Adipocyte (in vitro differentiated cells): ENCODE measurements at places on chromosomes 7 and 10.

DNA sequence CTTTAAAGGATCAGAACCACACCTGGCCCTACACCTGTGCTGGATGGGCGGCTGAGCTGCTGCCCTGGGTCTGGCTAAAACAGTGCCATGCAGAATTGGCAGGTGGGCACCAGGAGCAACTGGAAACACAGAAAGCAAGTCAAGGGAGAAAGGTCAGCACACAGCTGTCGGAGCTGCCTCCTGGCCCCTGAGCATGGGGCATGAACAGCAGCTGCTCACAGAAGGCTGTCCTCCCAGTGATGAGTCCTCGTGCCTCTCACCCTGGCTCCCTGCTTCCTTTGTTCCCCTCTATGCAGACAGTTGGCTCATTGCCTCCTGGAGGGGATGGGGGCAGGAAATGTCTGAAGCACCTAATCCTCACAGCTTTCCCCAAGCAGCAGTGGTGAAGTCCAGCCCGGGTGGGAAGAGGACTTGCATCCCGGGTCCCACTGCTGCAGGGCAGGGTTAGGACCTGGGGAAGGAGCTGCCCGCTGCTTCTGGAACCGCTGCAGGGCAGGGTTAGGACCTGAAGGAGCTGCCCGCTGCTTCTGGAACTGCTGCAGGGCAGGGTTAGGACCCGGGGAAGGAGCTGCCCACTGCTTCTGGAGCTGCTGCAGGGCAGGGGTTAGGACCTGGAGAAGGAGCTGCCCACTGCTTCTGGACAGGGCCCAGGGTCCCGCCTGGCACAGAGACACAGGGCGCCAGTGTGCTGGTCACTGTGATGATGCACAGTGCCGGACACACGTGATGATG lies 37.3 kb downstream of the VIPR2 start:
- no peak for DNase-seq

DNA sequence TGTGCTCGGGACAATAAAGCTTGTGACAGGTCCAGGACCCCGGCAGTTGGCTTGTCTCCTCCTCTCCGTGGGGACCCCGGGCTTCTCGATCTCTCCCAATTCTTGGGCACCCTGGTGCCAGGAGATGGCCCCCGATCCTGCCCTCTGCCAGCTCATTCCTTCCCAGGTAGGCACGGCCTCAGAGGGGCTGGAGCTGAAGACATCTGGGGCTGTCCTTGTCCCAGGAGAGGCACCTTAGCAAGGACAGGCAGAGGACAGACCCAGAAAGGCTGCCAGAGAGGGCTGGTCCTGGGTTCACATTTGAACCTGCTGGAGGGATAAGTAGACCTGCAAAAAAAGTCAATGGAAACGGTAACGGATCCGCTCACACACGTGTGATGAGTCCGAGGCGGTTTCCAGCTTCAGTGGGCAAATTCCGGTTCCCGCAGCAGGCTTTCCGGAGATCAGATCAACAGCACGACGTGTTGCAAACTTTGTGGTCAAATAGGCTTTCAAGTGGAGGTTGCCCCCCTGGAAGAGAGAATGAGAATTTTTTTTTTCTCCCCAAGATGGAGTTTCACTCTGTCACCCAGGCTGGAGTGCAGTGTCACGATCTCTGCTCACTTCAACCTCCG lies 47.7 kb upstream of the GTF2IRD1 start:
- no peak for DNase-seq

GRCh38 chr10:89535171-89536012 lies at the start of gene SLC16A12:
TSS of gene SLC16A12 (minus strand) at chr10:89535594. CDS start at chr10:89462578, 73,016 bp downstream.
- DNase-seq: peak; percentile 53

- no peak for DNase-seq
Measured at GRCh38 chr7:101804967-101805366, 12.5 kb upstream of the CUX1 start.

DNA sequence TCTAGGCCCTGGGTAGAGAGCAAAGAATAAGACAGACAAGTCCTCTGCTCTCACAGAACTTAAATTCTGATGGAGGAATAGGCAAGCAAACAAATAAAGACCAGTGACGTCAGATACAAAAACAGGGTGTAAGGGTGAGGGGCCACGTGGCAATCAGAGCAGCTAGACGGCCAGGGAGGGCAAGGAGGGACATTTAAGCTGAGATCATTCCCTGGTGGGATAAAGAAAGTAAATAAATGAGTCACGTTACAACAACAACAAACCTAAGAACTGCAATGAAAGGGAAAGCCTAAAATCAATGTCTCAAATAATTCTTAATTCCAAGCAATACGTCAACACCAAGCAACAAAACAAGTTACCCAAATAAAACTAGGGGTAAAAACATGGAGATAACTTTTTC lies 21.8 kb downstream of the STN1 start:
- peak; percentile 62 for DNase-seq

- peak; percentile 93 for DNase-seq
Measured at GRCh38 chr10:4825868-4826791, at the start of gene AKR1E2. TSS of gene AKR1E2 (plus strand) at chr10:4826207. CDS start at chr10:4826325, 118 bp downstream.

- DNase-seq: no peak
Measured at GRCh38 chr7:151616443-151617213, 96.9 kb upstream of the RHEB start.

- DNase-seq: no peak
Measured at GRCh38 chr10:45544191-45544590, 128.4 kb downstream of the ZFAND4 start.

DNA sequence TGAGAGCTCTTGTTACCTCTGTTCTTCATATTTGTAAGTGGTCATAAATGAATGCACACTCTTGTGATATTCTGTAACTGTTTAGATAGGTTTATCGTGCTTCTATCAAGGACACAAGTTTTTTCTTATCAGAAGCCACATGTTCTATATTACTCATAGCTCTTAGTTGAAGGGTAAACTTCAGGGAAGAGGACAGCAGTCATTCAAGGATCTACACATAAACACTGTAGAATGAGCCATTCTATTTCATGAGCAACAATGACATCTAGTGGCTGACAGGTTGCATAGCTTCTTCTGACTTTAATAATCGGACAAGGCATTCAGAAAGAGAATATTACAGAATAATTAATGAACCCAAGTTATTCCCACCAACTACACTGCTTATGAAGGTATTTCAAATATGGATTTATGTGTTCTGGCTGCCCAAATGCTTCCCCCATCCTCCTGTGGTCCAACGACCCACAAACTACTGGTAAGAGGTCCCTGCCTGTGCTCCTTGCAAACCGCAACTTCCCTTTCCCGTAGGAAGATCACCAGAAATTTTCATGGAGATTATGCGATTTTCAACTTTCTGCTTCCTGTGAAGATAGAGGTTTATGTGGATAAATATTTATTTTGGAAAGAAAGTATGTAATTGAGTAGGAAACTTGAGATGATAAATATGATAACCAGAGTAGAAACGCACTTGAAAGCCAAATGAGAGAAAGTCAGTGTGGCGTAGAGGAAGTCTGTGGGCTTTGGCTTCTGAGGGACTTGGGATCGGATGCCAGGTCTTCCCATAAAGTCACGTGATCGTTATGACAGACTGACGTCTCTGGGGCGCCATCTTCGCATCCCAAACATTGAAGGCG lies 16.8 kb upstream of the ABCB5 start:
- peak; percentile 83 for DNase-seq

DNA sequence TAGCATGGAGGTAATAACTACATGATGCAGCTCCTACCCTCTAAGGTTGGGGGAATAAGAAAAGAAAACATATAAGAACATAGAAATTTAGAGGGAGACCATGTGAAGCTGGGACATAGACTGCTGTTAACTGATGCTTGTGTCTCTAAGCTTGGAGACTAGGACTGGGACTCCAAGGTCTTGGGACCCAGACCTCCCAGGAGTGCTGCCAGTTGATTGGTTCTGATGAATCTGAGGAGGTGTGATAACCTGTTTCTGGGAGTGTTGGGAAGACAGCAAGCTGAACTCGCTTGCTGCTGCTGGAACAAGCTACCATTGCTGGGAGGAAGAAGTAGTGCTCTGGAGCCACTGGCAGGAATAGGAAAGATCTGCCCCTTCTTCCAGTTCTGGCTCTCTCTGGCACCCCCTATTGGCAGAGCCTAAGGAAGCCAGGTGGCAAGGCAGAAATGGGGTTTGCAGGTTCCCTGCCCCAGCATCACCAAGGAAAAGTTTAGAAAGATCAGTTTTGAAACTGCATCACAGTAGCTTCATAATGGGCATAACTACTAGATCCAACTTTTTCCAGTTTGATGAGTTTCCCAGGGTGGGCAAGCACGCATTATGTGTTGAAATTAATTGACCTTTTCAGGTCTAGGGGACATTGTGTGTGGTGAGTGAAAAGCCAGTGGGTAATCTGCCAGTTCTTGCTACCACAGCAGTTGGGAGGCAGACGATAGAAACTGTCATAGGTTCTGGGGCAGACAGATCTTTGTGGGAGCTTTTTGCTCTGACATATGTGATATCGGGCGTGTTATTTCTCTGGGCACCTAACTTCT lies 140.7 kb downstream of the SND1 start:
- DNase-seq: no peak

- DNase-seq: no peak
Measured at GRCh38 chr10:283916-284356, 148.7 kb downstream of the ZMYND11 start.

DNA sequence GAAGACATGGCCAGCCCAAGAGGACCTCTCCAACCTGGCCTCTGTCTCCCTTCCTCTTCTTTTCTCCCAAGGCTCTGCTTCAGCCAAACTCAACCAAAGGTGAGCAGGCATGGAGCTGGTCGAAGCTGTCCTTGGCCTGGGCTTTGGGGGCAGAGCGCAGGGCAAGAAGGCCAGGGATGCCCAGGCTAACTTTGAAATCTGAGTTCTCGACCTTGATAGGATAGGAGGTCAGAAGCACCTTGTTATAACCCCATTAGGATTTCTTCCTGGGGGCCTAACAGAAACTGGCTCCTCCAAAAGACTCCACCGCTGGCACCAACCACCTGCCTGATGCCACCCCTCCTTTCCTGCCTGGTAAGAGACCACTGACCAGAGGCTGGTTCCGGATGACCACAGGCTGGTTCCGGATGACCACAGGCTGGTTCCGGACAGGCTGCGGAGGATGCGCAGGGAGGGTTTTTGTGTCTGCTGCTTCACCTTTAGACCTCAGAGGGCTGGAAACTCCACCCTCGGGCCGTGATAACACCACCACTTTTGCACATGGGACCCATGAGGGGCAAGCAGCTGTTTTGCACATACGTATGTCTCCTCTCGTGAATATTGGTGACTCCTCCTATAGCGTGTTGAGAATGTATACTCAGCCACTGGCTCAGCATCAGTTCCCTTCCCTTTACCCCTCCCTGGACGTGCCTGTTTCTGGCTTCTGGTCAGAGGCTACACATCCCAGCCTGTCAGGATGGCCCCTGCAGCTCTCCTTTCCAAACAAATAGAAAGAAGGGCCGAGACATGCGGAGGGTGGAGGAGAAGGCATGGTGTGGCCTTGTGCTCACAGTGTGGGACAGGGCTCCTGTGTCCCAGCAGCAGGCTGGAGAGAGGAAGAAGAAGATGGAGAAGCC lies 140.1 kb downstream of the DNAJB6 start:
- no peak for DNase-seq

DNA sequence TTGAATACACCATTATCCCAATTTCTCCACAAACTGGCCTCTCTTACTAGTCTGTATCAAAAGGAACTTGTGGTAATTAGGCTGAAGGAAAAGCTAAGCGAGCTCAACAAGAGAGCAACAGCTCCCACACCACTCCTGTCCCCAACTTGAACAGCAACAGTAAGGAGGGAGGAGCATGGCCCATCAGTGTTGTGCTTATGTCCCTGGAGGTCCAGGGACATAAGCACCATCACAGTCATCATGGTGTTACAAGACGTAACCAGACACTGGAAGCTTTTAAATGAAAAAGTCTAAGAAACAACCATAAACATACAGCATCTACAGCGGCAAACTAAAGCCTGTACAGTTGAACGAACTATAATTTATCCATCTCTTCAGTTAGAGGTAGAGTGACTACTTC lies 989 bp downstream of the ERLIN1 start:
- DNase-seq: peak; percentile 57

GRCh38 chr10:96834120-96834519 lies 2.0 kb downstream of the LCOR start:
- DNase-seq: peak; percentile 70

GRCh38 chr10:98659951-98660350 lies 213.2 kb upstream of the HPS1 start:
- no peak for DNase-seq

GRCh38 chr7:50588937-50589336 lies 23.7 kb upstream of the DDC start:
- no peak for DNase-seq

- DNase-seq: no peak
Measured at GRCh38 chr10:8840356-8840755, 785.9 kb downstream of the GATA3 start.

GRCh38 chr10:70540089-70540788 lies 61.7 kb downstream of the PALD1 start:
- DNase-seq: peak; percentile 15

DNA sequence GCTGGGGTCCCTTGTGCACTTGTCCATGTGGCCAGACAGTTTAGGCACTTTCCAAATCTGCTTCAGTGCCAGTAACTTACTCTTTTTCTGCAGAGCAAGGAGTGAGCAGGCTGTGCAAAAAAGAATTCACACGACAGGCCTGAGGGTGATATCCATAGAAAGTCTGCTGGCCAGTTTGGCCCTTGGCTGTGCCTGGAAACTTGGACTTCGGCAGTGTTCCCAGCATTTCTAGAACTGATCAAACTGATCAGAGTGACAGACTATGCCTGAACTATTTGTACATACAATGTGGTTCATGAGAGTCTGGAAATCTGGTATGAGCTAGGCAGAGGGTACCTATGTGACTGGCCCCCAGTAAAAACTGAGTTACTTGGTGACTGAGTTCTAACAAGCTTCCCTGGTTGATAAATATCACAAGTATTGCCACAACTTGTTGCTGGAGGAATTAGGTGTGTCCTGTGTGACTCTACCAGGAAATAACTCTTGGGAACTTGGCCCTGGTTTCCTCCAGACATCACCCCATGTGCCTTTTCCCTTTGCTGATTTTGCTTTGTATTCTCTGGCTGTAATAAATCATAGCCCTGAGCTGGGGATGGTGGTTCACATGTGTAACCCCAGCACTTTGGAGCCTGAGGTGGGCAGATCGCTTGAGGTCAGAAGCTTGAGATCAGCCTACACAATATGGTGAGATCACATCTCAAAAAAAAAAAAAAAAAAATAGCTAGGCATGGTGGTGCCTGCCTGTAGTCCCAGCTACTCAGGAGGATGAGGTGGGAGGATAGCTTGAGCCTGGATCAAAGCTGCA lies 3.3 kb upstream of the DENND10 start:
- DNase-seq: no peak

DNA sequence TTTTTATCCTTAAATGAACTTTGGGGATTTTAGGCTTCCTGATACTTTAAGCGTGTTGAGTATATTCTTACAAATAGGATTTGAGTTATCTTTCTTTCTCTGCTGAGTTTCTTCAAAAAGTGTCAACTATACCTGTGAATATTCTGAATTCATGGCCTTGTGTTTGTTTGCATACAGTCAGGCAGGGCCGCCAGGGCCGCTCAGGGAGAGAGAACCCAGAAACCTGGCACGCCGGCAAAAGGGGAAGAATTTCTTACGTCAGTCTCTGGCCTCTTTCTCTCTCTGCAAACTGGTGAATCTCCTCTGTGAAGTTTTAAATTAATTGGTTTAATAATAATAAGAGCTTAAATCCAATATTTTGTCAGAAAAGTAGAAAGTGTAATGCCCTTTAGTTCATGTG lies 29.3 kb upstream of the BNIP3 start:
- DNase-seq: no peak
